Fibroblast of skin of scalp (primary cell): ENCODE measurements at places on chromosomes 13 and 19.

DNA sequence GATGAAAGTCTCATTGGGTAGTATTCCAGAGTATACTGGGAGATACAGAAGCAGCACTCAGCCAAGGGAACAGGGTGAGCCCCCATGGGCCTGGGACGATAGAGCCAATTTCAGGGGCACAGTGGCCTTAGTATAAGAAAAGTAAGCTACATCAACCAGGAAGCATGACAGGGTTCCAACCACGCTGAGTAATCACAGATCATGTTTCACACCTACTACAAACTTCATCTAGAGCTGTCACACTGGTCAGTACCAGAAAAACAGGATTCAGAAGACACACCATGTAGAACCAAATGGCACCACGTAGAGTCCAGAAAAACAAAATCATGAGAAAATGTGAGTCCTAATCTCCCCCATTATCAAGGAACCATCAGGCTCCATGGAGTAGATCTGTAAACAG is 1292.4 kb upstream of the MIR17HG start:
- no peak for DNase-seq

- no peak for DNase-seq
Measured at GRCh38 chr19:55559684-55560083, 14.3 kb upstream of the SBK3 start.

DNA sequence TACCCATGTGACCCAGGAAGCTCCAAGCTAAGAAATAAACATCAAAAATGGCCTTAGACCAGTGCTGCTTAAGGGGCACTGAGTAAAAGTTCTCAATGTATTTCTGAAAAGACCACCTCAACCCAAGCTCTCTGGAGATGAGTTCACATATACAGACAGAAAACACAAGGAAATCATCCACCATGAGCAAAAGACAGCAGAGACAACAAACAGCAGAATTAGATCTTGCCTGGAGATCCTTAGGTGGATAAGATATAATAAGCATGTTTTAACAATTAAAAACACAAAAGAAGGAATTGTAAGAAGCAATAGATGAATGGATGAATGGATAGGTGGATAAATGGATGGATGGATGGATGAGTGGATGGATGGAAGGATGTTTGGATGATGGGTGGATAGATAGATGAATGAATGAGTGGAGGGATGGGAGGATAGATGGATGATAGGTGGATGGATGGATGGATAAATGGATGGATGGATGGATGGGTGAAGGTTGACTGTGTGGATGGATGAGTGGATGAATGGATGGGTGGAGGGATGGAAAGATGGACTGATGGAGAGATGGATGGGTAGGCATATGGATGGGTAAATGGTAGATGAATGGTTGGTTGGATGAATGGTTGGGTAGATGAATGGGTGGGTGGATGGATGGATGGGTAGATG is 9.6 kb upstream of the NMRK2 start:
- DNase-seq: no peak

GRCh38 chr13:25898991-25899390 is 152.8 kb downstream of the SHISA2 start:
- no peak for DNase-seq

DNA sequence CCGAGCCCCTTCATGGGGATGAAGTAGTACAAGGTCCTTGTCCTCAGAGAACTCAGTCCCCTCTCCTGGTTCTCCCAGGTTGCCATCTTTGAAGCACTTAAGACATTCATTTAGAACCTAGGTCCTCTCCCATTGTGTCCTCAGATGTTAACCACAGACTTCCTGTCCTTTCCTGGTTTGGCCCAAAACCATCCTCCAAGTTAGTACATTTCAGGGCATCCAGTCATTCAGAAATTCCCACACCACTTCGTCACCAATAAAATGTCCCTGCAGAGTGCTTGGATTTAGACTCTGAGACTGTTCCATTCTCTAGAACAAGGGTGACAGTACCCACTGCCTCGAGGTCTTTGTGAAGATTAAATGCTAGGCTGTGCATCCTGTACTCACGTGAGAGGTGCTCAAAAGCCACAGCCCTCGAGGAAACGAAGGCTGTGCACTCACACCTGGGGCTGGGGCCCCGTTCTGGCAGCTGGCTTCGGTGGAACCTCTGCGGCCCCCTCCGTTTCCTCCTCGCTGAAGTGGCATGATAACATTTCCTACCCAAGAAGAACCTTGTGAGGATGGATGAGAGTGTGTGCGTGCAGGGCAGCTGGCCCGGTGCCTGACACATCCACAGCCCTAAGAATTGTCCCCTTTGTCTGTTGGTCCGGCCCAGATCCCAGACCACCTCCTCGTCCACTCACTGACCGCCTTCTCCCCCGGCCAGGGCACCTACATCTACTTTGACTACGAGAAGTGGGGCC is 4.7 kb downstream of the LENG1 start:
- peak; percentile 28 for DNase-seq

DNA sequence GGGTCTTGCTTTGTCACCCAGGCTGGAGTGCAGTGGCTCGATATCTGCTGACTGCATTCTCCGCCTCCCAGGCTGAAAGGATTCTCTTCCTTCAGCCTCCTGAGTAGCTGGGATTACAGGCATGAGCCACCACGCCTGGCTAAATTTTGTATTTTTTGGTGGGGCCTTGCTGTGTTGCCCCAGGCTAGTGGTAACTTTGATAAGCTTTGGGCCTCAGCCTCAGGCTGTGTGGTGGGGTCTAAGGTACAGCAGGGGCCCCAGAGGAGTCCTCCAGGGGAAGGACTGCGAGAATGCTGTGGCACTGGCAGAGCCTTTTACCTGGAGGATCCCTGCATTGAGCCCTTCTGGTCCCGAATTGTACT is 7.2 kb downstream of the DOT1L start:
- no peak for DNase-seq

DNA sequence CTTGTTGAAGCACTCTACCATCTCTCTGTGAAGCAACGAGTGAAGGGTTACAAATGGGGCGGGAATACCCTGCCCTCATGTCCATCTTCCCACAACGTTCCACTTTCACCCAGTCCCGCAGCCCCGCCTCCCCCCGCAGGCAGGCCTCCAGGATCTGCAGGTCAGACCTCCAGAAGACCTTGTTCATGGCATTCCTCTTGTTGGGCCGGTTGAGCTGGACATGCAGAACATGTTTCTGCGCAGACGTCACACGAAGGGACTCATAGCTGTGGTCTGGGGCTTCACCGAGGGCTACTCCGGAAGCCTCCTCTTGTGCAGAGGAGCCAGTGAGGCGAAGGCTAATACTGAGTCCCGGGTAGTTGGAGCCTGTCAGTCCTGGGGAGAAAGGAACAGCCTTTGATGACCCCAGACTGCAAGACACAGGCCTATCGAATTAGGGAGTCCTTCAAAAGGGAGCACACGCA is 420 bp downstream of the ECH1 start:
- DNase-seq: peak; percentile 89

GRCh38 chr19:3899531-3900294 is 19.2 kb downstream of the ATCAY start:
- no peak for DNase-seq

DNA sequence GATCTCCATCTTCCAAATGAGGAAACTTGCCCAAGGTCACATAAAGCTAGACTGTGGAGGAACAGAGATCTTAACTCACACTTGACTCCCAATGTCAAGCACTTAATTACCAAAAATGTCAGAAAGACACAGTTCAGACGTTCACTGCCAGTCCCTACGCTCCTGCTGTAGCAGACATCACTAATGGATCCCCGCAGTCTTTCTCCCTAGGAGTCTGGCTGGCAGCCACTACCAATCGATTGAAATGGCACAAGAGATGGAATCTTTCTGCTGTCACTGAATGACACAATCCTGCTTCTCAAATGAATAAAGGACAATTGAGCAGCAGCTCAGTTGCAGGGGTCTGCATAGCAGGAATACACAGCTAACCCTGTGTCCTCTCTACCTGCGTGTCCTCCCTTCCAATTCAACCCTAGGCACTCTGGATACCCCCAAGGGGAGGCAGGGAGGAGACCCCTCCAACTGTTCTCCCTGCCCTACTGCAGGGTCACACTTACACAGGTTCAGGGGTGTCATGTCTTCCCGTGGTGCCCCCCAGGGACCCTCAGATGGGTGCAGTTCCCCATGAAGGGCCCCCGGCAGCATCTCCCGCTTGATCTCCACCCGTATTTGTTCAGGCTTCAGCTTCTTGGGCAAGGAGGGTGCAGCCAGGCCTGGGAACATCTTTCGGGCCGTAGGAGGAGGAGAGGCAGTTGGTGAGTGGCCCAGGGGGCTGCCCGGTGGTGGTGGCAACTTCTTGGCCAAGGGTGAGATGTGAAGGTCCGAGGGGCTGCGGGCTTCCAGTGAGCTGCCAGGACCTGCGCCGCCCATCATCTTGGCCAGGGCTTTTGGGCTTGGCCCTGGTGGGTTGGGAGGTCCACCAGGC is 7.9 kb upstream of the AKAP8L start:
- DNase-seq: no peak
